NCI-H1417 (cell line): ENCODE measurements at places on chromosomes 2 and 18.
A peak's percentile ranks its signal among the peaks of the same experiment; 100 is the strongest.

DNA sequence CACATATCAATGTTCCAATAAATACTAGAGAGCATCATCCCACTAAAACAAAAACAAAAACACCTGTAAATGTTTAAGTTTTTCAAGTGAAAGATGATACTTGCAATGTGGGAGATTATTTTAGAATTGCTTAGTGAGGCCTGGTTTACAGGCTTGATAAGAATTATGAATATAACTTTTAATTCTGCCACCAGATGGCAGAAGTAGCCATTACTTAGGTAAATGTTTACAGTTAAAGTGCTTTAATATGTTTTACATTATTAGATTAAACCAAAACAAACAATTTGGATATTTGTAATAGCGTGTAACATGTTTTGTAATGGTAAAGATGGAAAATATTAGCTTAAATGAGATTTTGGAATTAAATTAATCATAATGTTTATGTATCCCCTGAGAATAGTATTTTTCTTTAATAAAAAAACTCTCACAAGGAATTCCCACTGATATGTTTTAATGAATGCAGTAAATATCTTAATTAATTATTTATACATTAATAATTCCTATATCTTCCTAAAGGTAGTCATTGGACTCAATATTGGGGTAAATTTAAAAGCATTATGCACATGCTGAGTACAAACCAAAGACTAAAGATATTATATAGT is 522.0 kb downstream of the SPAG16 start:
- DNase-seq, result no peak

GRCh38 chr2:105777031-105777482 is 32.3 kb downstream of the NCK2 start:
- DNase-seq, result peak; percentile 12

DNA sequence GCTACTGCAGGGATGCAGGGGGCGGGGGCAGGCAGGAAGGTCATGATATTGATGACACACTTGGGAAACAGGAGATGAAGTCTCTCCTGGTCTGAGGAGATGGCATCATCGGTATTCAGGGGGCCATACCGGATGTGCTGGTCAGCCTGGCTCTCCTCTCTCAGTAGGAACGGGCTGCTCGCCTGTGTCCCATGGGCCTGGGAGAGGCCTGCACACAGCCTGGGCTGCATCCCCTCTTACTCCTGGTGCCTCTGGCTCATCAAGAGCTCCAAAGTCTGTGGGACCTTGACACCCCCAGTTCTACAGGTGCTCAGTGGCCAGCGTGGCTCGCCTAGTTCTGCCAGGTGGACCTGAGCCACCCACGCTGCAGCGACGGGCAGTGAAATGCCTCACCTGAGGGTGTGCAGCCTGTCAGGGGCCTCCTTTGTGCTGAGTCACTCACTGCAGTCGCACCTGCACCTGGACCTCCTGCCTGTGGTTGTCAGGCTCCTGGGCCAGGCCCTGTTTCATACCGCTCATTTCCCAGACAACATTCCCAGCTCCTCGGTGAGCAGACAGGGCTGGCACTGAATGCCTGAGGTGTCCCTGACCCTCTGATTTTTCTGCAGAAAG is 18.6 kb upstream of the CNDP1 start:
- DNase-seq, result no peak

GRCh38 chr18:31606265-31606664 is 14.6 kb downstream of the TTR start:
- DNase-seq, result no peak

DNA sequence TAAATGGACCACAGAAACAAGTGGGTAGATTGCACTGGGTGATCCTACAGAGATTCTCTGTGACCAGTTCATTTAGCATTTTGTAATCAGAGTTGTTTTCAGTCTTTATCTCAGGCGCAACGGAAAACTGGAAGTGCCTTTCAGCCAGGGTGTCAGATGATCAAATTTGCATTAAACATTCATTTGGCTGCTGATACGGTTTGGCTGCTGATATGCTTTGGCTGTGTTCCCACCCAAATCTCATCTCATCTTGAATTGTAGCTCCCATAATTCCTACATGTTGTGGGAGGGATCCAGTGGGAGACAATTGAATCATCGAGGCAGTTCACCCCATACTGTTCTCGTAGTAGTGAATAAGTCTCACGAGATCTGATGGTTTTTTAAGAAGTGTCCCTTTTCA is 1396.1 kb upstream of the TMEFF2 start:
- no peak for DNase-seq

DNA sequence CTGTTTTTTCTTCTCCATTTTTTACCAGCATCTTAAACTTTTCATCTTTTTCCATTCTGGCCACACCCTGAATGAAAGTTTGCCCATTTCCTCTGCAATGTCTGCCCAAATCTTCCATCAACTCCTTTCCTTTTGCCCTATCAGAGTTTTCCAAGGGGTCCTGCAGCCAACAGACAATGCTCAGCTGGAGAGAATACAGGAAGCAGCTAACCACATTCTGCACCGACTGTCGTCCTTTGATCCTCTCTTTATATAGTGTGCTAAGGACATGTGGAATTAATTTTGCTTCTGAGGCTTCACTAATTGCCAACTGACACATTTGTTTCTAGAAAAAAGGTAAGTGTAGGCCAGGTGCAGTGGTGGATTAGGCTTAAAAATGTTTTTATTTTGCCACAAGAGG is 50.5 kb upstream of the DLX2 start:
- DNase-seq, result no peak

- no peak for DNase-seq
These were observed 21.6 kb upstream of the CACNB4 start for GRCh38 chr2:152120430-152120829.

GRCh38 chr18:24197412-24197811 is 58.5 kb downstream of the CABYR start:
- DNase-seq, result no peak

DNA sequence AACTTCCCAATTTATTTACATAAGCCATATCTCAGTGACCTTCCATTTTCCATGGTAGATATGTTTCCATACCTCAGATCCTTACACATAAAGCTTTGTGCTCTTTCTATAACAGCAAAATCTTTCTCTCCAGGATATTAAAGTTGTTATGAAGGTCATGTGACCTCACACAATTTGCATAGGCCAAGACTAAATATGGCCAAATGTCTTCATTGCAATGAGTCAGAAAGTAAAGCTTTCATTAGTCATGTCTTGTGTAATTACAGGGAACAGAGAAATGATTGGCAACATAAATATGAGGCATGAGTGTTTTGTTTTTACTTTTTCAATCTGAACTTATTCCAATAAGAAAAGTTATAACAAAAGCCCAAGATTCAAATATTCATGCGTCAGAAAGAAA is 243.5 kb downstream of the ASXL3 start:
- DNase-seq, result no peak

DNA sequence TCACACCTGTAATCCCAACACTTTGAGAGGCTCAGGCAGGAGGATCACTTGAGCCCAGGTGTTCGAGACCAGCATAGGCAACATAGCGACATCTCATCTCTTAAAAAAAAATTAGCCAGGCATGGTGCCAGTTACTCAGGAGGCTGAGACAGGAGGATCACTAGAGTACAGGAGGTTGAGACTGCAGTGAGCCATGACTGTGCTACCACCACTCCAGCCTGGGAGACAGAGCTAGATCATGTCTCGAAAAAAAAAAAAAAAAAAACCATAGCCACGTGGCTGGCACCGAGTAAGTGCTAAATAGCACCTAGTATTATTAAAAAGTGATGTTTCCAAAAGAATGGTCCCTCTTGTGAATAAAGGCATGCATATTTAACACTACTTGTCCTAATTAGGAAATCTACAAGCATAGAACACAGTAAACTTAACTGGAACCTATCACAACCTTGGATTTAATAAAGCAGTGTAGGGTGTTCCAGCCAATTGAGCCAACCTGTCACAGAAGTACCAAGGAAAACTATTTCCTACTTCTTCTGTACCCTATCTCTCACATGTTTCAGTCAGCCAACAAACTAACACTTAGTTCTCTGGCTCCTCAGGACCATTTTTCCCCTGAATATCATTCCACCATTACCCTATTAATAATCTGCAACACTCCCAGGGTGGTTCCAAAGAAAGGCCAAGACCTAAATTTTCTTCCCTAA is 8.8 kb downstream of the RAB1A start:
- DNase-seq, result no peak

DNA sequence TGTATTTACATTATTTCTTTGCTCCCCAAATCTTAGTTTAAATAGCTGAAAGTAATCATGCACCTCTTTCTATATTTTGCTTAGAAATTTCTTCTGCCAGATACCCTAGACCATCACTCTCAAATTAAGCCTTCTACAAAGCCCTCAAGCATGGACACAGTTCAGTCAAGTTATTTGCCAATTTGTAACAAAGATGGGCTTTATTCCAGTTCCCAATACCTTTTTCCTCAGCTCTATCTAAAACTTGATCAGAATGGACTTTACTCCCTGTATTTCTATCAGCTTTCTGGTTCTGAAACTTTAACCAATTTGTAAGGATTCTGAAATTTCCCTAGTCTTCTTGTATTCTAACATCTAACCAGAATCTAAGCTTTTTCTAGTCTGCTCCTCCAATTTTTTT is 56.6 kb downstream of the SYT4 start:
- DNase-seq, result no peak

DNA sequence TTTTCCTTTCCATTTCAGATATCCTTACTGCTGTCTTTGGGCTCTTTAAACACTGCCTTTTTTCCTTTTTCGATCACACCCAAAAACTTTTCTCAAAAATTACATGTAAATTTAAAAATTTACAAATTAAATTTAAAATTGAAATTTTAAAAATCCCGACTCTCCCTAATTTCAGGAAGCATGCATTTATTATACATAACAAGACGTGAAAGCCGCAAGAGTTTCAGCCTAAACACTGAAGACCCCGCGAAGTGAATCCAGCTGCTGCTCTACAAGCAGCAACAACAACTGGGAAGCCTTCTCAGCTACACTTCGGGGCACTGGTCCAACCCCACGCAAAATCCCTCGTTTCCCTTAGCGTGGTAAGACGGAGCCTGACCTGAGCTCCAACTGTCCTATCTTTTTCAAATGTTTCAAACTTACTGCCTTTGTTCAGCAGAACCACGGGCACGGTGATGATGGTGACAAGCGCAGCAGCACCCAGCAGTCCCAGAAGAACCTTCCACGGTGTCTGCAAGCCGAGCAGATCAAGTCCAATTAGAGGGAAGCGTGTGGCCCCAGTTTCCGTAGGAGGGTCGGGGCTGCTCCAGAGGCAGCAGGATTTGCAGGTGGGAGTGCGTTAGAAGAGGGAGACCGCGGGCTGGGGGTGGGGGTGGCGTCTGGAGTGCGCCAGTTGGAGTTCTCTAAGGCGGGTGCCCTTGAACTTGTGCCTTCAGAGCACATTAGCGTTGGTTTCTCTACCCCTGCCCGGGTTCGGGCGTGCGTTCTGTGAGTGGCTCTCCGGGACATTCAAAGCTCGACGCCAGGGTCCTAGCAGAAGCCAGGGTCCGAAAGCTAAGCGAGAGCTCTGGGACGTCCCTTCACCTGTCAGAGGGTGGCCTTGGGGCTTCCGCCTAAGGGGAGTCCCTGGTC is 783 bp downstream of the DPP4 start:
- no peak for DNase-seq

DNA sequence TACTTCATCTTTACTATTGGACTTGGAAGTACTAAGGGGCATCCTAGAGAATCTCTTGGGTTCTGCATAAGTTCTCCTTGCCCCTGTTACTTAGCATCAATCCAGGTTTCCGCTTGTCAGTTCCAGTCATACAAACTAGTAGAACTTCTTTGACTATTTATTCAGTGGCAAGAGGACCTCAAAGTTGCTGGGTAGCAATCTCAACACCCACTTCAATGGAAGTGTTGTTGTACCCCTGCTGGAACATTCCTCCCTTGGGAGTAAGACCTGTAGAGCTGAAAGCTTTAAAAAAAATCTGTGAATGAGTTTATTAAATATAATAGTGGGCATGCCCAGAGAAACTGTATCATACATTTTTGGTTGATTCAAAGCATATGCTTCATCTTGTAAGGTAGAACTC is 27.0 kb downstream of the BIRC6 start:
- DNase-seq, result no peak

DNA sequence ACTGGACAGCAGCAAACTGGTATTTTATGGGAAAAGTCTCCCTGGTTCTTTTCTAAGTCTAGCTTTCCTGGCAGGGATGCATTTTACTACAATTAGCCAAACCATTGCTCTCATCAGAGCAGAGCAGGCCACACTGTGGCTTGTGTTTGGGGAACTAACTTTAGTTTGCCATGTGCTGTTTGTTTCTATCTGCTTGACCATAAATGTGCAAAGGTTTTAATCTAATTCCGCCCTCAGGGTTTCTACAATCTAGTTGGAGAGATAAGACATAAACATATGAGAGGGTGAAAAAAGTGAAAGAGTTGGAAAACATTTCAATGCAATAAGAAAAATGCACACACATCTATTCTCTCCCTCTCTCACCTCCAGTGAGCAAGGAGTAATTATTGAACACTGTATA is 86.9 kb upstream of the MAPK4 start:
- no peak for DNase-seq

GRCh38 chr2:233032551-233033320 is at the start of gene NEU2:
Gene NEU2, plus strand, starts transcription at chr2:233032672. Its CDS starts 0 bp downstream, at chr2:233032672.
- DNase-seq, result no peak

DNA sequence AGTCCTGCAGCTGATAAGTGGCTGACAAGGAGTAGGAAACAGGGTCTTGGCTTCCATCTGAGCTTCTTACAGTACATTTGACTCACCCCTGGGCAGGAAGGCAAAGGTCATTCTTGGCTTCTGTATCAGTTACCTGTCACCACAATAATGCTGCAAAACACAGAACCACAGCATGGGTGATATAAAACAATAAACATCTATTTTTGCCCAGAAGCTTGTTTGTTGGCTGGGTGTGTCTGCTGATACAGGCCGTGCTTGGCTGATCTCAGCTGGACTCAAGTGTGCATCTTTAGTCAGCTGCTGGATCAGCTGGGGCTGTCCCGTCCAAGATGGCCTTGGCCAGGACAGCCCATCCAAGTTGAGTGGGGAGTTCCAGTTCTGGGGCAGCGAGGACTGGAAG is 34.7 kb downstream of the ONECUT2 start:
- DNase-seq, result no peak

- DNase-seq, result no peak
These were observed 190.7 kb upstream of the SPHKAP start for GRCh38 chr2:228372212-228372611.

GRCh38 chr2:11100130-11100529 is 55.1 kb upstream of the SLC66A3 start:
- DNase-seq, result no peak

- DNase-seq, result no peak
These were observed 242.6 kb upstream of the KCNJ3 start for GRCh38 chr2:154455866-154456265.

DNA sequence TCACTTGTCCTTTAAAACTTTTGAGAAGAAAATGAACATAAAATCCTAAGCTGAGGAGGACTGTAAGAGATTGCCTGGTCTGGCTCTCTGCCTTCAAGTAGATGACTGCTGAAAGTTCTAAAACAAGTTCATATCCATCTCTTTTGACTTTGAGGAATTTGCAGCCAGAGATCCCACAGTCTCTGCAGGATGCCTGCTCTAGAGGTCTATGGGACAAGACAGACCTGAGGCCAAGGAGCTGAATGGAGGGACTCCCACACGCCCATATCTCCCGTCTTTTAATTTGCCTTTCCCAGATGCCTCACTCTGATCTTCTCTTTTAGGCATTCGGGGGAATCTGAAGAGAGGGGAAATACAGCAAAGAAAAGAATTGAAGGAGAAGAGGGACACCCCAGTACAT is 255.9 kb upstream of the RASGRP3 start:
- no peak for DNase-seq

- peak; percentile 42 for DNase-seq
These were observed 753.6 kb upstream of the GCFC2 start for GRCh38 chr2:76464310-76464709.
